ENCODE measurements at places on chromosomes 3 and 15. TPM values are rescaled to one million over a fixed set of nuclear protein-coding genes. Genes with fewer than 3 reads are reported as not detected.

CD96 gene
- total RNA-seq = 2.8 TPM

- H3K36me3 ChIP-seq = no peaks in the 10 kb centered on the region
- no peak overlapping the region for H3K4me3 ChIP-seq
- no peak for DNase-seq
- H3K4me1 ChIP-seq = no peaks in the 10 kb centered on the region
- no peak overlapping the region for H3K27ac ChIP-seq
- H3K27me3 ChIP-seq = no peaks in the 10 kb centered on the region
These were observed 99.1 kb downstream of the TMEM108 start for GRCh38 chr3:133137042-133137996.

GRCh38 chr3:51953445-51953844 lies 1.7 kb upstream of the GPR62 start:
- no peaks in the 10 kb centered on the region for H3K27me3 ChIP-seq
- no peak overlapping the region for H3K27ac ChIP-seq
- H3K36me3 ChIP-seq = no peaks in the 10 kb centered on the region
- H3K4me3 ChIP-seq = no peak overlapping the region

MYLK gene
- total RNA-seq = 790 TPM

GRCh38 chr3:42739401-42740158 lies 33.5 kb downstream of the CCDC13 start:
- H3K27ac ChIP-seq = no peak overlapping the region
- no peak for DNase-seq
- no peaks in the 10 kb centered on the region for H3K4me1 ChIP-seq
- no peaks in the 10 kb centered on the region for H3K36me3 ChIP-seq

OPA1 gene
- 51.6 TPM for total RNA-seq

ASB14 gene
- total RNA-seq = not detected

ARRDC4 gene
- 45.1 TPM for total RNA-seq

DNA sequence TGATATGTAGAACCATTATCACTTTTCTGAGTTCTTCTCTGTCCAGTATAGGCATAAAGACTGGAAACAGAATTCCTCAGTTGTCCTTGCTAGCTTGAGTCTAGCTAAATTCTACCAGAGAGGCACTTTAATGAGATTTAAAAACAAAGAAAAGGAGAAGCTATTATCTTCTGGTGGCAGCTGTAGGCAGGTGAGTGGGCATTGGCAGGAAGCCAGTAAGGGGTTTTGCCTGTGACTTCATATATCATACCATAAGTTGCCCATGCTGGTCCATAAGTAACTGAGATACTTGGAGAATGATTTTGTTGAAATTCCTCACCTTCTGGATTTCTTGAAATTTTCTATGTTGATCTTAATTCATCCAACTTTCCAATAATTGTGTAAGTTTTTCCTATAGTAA lies 402.3 kb upstream of the TGFBR2 start:
- H3K36me3 ChIP-seq = no peaks in the 10 kb centered on the region
- DNase-seq = no peak
- H3K27ac ChIP-seq = no peak overlapping the region
- no peaks in the 10 kb centered on the region for H3K27me3 ChIP-seq

PTH1R gene
- total RNA-seq = 29.9 TPM

DNA sequence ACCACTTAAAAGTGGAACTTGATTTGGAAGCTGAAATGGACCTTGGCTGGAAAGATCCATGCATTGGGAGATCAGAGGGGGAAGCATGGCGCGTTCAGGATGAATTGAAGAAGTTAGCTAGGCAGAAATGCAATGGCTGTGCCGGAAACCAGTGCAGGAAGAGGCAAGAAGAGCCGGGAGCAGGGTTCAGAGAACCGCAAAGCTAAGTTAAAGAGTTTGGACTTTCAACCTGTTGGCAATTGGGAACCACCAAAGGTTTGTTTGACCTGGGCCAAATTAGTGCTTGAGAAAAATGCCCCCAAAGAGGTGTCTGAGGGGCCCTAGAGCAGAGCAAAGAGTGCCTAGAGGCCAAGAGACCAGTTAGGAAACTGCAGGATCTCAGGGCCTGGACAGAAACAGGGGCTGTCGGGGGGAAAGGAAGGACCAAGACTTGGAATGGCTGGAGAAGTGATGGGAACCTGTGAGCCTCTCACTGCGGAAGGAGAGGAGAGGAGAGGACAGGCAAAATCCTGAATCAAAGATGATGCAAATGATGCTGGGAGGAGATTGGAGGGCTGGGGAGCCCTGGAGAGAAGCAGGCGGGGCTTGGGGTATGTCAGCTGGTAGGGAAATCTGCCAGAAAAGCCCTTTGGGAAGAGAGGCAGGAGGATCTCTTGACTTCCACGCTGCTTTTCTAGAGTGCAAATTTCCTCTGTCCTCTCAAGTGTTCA lies 49.3 kb downstream of the FAM174B start:
- H3K4me3 ChIP-seq = no peak overlapping the region
- H3K27ac ChIP-seq = no peak overlapping the region
- no peaks in the 10 kb centered on the region for H3K27me3 ChIP-seq
- H3K4me1 ChIP-seq = no peaks in the 10 kb centered on the region
- no peak for DNase-seq
